ENCODE measurements at places on chromosomes 2 and 18.

- no peak for DNase-seq
Observed at GRCh38 chr18:3827236-3827845, 377.4 kb downstream of the TGIF1 start.

- no peak for DNase-seq
Observed at GRCh38 chr2:64655873-64656272, 2.2 kb upstream of the SERTAD2 start.

DNA sequence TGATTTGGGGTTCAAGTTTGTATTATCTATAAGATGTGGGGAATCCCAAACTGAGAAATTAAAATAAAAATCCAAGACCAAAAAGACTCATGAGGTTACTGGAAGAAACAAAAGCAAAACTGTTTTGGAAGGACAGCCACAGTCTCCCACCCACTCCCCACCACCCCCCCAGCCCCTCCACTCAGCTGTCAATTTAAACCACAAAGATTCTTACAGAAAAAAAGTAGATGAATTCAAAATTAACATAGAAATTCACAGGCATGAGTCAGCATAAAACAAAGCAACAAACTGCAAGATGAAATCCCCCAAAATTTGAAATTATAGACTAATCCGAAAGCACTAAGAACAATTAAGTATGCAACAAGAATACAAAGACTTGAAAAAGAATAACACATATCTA lies 12.1 kb downstream of the MAP4K3 start:
- no peak for DNase-seq

- peak; percentile 30 for DNase-seq
Observed at GRCh38 chr2:190533968-190534309, 583 bp downstream of the NEMP2 start.

- DNase-seq, result no peak
Observed at GRCh38 chr2:121727332-121727731, 9.3 kb downstream of the NIFK start.

- DNase-seq, result peak; percentile 19
Observed at GRCh38 chr2:233141901-233142300, 81.8 kb downstream of the INPP5D start.

- no peak for DNase-seq
Observed at GRCh38 chr2:20452551-20452950, 5.7 kb downstream of the RHOB start.

- no peak for DNase-seq
Observed at GRCh38 chr2:1717113-1717512, 27.2 kb downstream of the PXDN start.

- DNase-seq, result peak; percentile 27
Observed at GRCh38 chr2:173184031-173185004, 108.7 kb downstream of the MAP3K20 start.

GRCh38 chr2:124822516-124822915 lies 797.4 kb downstream of the CNTNAP5 start:
- no peak for DNase-seq

DNA sequence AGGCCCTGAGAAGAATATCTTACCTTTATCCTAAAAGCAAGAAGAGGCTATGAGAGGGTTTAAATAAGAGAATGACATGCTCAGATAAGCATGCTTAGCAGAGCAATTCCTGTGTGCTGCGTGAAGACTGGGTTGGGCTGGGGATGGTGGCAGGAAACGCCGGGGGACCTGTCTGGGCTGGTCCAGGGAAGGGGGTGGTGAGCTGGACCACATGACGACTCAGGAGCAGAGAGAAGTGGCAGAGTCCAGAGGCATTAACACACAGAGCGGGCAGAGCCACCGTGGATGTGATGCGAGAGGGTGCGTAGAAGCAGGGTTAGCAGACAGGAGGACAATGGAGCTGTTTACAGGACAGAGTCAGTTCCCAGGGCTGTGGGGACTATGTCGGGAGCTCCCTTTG lies 84.5 kb downstream of the ZBTB7C start:
- no peak for DNase-seq

- DNase-seq, result no peak
Observed at GRCh38 chr18:13051950-13052349, 60.8 kb downstream of the CEP192 start.

- DNase-seq, result no peak
Observed at GRCh38 chr2:195967336-195967735, 101.3 kb downstream of the DNAH7 start.

DNA sequence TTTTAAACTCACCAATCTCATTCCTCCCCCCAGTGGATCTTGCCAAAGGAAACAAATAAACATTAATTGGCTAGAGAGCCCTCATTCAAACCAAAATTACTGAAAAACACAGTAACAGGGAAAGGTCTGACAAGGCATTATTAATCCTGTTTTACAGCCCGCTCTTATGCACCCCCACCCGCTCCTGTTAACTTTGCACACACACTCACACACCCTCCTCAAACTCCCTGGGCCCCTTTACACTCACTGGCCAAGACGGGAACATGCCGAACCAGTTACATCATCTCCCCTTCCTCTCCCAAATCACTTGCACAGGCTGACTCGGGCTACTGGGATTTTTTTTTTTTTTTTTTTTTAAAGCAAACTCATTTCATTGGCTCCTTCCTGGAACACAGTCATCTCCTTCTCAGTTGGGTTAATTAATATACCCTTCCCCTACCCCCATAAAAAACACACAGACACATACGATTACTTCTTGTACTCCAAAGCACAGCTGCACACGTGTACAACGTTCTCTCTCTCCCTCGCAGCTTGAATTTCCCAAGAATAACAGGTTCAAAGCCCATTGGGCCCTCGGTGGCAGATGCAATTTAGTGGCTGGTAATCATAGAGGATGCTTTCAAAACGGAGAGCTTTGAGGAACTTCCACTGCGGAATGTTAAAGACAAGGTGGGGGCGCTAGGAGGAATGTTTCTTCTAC lies 31.8 kb downstream of the KLF7 start:
- no peak for DNase-seq

GRCh38 chr2:155653176-155653575 lies 679.3 kb downstream of the NR4A2 start:
- DNase-seq, result no peak

- no peak for DNase-seq
Observed at GRCh38 chr2:145765874-145766273, 1246.0 kb upstream of the ZEB2 start.

DNA sequence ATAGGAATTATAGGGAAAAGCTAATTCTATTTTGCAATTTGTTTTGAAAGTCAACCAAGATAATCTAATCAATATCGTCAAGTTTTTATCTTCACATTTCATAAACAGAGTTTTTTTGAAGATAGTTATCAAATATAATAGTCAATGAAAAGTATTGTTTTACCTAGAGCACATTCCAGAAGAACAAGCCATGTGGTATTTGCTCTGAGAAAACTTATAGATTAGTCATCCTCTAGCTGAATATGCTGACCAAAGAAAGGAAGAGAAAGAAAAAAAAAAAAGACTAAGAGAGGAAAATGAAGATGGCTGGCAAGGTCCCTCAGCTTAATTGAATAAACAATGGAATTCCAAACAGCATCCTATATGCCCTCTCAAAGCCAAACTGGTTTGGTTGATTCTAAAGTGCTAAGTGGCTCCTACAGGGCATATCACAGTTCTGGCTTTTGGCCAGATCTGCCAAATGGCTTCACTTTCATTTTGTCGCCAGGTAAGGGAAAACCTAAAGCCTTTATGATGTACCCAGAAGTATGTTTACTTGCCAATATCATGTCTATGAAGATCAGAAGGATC lies 132.6 kb downstream of the VWC2L start:
- DNase-seq, result no peak

DNA sequence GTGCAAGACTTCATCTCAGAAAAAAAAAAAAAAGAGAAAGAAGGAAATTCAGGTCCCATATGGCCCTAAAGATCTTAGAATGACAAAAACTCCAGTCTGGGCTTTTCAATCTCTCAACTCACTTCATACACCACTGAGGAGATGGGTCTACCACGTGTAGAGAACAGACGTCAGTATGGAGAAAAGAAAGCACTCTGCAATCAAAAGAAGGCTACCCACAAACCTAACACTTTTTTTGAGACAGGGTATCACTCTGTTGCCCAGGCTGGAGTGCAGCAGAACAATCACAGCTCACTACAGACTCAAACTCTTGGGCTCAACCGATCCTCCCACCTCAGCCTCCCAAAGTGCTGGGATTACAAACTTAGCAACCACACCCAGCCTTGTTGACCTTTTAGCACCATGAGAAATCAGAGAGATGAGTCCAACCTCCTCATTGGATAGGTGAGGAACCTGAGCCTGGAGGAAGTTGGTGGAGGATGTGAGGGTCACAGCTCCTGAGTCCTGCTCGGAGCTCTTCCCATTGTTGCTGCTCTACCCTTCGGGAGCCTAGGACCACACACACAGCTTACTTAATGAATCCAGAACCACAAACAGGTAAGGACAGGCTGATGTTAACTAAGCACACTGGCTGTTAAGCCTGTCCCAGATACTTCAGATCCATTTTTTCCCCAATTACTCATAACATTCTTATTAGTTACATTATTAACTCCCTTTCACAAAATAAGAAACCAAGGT lies 23.7 kb downstream of the TBC1D8 start:
- no peak for DNase-seq

- DNase-seq, result no peak
Observed at GRCh38 chr18:4108016-4108415, 347.1 kb downstream of the DLGAP1 start.

- DNase-seq, result no peak
Observed at GRCh38 chr2:27078267-27079194, at the start of gene EMILIN1. EMILIN1 (plus strand) TSS chr2:27078615; CDS start chr2:27079066, 451 bp downstream.

- DNase-seq, result no peak
Observed at GRCh38 chr18:4107049-4107467, 348.0 kb downstream of the DLGAP1 start.

DNA sequence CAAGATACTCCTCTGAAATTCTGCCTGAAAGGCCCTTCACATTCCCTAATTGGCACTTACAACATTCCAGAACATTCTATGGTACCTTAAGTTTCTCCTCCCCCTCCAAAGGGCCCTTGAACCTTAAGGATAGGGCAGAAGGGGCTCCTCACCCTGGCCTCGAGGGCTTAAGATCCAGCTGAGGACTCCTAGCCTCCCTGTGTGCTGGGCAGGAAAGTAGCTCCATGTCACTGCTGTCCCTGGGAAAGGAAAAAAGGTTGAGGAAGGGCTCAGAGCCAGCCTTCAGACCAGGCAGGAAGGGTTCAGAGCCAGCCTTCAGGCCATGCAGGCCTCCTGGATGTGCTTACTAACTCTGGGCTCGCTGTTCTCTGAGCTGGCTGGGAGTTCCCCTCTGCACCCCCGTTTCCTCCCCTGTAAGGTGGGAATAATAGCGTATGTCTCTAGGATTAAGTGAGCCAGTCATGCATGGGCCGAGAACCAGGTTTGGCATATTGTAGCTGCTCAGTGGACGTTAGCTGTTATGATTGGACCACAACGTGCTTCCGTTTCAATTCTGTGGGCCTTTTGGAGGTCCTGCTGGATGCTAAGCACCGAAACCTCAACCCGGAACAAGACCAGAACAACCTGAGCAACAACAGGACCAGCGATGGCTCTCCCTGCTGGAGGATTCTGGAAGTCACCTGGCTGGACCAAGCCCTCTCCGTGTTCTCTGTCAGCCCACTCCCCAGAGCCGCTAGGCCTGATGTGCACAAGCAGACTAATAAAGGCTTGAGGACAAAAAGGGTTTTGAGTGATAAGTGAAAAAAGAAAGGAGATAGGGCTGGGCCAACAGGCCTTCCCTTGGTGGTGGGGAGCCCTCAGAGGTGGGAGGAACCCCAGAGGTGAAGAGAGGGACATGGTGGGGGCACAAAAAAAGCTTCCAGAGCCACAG lies 1.0 kb upstream of the B3GNT7 start:
- DNase-seq, result no peak

DNA sequence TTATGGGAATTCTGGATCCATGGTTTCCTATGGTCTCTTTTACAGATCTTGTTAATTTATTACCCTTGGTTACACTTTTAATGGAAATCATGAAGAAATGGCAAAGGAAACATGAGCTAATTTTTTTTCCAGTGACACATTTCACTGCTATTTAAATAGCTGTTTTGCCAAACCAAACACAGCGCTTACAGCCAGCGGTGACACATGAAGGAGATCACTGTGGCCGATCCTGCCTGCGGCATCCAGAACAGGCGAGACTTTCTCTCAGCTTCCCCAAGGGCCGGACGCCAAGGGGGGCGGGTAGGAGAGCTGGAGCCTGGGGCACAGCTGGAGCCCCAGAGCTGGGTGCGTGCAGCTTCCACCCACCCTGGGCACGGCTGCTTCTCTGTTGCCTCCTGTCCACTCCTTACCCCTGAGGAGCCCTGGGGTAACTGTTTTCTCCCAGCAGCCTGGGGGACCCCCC lies 81.4 kb upstream of the PKDCC start:
- DNase-seq, result no peak

DNA sequence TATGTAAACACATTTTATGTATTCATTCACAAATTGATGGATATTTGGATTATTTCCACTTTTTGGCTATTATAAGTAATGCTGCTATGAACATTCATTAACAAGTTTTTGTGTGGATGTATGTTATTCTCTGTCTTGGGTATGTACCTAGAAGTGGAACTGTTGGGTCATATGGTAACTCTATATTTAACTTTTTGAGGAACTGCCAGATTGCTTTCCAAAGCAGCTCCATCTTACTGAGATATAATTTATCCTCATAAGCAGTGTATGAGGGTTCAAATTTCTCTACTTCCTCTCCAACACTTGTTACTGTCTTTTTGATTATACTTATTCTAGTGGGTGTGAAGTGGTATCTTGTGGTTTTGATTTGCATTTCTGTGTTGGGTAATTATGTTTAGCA lies 7.1 kb upstream of the EML6 start:
- DNase-seq, result no peak

DNA sequence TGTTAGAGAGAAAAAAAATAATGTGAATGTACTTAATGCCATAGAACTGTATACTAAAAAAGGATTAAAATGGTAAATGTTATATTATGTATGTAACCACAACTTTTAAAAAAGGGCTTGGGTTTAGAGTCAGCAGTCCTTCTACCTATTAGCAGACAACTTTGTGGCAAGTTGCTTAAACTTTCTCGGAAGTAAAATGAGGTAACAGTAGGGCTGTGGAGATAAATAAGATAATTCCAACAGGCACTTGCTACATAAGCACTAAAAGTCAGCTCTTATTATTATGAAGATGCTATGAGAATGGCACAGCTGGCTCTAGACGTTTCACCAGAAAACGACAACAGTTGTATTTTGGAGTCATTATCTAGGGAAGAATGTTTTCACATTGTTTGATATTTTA lies 31.3 kb downstream of the AAK1 start:
- no peak for DNase-seq

DNA sequence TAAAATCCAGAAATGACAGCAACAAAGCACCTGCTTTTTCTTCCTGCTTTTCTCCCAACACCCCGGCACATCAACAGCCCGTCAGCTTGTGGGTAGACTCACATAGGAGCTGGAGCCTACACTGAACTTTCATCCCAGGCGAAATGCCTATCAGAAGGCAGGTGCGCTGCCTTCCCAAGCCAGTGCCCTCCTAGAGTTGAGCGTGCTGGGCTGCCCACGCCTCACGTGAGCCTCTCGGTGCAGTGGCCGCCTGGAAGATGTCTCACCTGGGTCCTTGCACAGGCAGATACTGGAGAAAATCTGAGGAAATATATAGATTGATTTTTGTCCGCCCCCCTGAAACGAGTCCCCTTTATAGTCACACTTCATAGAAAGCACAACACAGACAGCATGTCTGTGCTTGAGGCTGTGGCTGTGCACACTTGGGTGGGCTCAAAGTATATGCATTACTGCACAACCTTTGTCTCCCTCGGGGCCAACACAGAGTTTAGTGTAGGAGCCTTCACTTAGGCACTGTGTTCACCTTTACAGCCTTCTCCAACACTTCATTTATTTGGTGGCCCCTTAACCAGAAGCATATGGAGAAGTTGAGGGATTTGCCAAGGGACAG lies 112.5 kb downstream of the SMAD7 start:
- DNase-seq, result no peak

- no peak for DNase-seq
Observed at GRCh38 chr2:98032086-98032485, 36.3 kb upstream of the TMEM131 start.

All from hematopoietic multipotent progenitor cell treated with erythropoietin and hydrocortisone succinate and interleukin-3 and kit ligand, for 15 days (in vitro differentiated cells).